ENCODE measurements at places on chromosomes 4 and X.

DNA sequence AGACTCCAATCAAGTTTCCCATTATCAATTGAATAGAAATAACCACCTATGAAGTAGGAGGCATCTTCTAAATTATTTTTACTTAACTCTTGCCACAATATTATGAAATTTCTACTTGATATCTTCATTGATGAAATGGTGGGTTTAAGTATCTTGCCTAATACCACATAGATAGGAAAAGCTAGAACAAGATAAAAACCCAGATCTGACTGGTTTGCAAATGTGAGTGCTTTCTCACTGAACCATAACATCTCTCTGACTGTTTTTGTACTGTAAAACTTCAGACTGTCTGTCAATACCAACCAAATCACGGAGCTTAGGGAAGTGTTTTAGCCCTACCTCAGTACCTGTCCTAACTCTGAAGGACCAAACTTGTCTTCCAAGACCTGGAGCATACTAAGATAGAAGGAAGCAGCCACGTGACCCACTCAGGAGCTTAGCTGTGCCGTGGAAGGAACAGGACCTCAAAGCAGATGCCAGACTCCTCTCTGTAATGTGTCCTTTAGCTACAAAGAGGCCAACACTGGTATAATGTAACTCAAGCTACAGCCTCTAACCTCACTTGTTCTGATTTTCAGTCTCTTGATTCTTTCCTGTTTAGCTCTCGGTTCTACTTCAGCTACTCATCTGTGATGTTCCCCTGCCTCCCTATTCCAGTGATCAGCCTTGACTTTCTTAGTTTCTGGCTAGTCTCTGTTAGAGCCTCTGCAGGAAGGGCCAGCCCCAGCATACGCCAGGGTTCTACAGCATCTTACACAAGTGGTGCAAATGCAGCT lies 84.4 kb downstream of the LRP2BP start:
- peak; percentile 48 for DNase-seq

DNA sequence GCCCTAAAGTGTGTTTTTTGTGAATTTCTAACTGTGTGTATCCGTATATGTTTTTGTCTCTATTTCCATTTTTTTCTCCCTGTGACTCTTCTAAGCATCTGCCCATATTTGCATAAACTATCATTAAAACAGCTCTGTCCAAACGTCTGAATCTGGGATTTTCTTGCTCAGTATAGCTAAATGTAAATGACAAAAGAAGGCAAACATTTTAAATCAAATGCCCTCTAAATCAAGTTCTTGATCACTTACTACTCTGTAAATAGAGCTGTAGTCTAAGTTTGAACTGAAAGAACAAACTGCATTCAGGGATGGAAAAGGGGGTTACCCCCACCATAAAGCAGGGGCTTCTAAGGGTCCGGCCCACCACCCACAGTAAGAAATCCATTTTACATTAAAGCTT lies 432.0 kb upstream of the FAM241A start:
- DNase-seq: no peak

- no peak for DNase-seq
These were observed 48.0 kb downstream of the MAGEA9 start for GRCh38 chrX:149829751-149830191.

GRCh38 chrX:8103655-8104054 lies 67.4 kb downstream of the VCX2 start:
- no peak for DNase-seq

- peak; percentile 7 for DNase-seq
These were observed 27.3 kb upstream of the CRLF2 start for GRCh38 chrX:1239681-1240142.

GRCh38 chr4:152039691-152040090 lies 278.9 kb upstream of the GATB start:
- no peak for DNase-seq

GRCh38 chrX:136250191-136251040 lies 784 bp downstream of the MAP7D3 start:
- no peak for DNase-seq

GRCh38 chr4:139247241-139247640 lies 32.8 kb downstream of the MGARP start:
- DNase-seq: no peak

- DNase-seq: no peak
These were observed 200.4 kb downstream of the PTTG2 start for GRCh38 chr4:38160487-38161207.

- no peak for DNase-seq
These were observed 161.3 kb upstream of the MAMLD1 start for GRCh38 chrX:150201841-150202240.

- DNase-seq: no peak
These were observed 69.1 kb upstream of the FBXW7 start for GRCh38 chr4:152605031-152605430.

GRCh38 chr4:153137677-153138630 lies 66.3 kb upstream of the TRIM2 start:
- DNase-seq: no peak

- DNase-seq: no peak
These were observed 127.0 kb upstream of the FUNDC1 start for GRCh38 chrX:44669626-44670025.

GRCh38 chr4:38666766-38667084 lies 2.7 kb downstream of the KLF3 start:
- DNase-seq: no peak

DNA sequence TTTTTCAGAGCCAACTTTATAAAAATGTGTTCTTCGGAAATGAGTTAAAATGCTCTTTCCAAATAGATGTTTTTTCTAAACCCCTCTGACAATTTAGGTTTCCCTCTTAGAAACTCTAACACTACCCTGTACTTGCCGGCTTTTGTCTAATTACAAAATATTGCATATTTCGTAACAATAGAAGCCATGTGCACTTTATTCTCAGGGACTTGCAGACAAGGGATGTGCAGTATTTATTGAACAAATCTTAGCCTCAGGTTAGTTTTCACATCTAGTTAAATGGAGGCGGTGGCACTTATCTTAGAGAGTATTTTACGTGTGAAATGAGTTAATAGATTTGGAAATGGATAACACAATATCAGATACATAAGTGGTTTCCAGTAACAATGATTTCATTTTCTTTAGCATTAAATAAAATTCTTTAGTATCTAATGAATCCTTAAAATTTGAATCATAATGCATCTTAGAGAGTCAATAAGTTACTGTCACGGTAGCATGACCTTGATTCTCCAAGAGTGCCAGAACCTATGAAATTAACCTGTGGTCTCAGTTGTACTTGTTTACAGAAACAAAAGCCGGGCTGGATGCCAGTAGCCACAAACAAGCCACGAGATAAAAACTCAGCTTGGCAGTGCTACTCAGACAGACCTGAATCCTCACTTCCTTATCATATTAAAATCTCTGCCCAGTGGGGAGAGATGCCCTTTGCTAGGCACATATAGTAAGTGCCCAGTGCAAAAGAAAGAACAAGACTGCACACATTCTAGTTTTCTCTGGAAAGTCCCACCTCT lies 772 bp upstream of the PABPC4L start:
- no peak for DNase-seq

DNA sequence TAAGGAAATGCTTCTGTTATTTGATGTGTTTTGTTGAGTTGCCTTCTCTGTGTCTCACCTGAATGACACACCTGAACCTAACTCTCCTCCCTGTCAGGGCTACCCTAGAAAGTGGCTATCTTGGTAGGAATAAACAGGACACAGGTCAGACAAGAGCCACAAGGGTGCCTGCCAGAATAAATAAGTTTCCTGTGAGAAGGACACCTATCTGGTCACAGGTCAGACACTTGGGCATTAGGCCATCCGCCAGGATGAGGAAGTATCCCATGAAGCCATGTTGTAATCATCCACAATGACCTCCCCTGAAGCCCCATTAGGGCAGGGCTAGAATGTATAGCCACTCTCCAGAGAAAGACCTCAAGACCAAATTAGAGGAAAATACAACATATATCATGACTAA lies 318.8 kb downstream of the ZNF674 start:
- DNase-seq: no peak

DNA sequence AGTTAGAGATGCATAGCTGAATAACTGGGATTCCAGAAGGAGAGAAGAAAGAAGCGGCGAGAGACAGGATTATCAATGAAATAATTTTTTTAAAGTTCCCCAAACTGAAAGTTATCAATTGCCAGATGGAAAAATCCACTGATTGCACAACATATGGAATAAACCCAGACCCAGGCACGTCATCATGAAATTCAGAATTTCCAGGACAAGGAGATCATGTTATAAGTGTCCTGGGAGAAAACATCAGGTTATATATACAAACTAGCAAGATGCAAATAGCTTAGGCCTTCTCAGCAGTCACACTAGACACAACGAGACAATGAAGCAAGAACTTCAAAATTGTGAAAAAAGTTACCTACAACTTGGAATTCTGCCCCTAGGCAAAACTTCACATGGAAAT lies 200.0 kb downstream of the PALLD start:
- DNase-seq: no peak

- DNase-seq: no peak
These were observed 22.1 kb upstream of the SMIM14 start for GRCh38 chr4:39660757-39661156.

GRCh38 chr4:113607998-113608397 lies 153.5 kb downstream of the CAMK2D start:
- no peak for DNase-seq

GRCh38 chr4:170805352-170805751 lies 715.6 kb upstream of the AADAT start:
- no peak for DNase-seq

- peak; percentile 24 for DNase-seq
These were observed 78.2 kb upstream of the TMEM150C start for GRCh38 chr4:82639971-82640370.

GRCh38 chrX:119762718-119763117 lies 4.3 kb downstream of the SOWAHD start:
- DNase-seq: no peak

DNA sequence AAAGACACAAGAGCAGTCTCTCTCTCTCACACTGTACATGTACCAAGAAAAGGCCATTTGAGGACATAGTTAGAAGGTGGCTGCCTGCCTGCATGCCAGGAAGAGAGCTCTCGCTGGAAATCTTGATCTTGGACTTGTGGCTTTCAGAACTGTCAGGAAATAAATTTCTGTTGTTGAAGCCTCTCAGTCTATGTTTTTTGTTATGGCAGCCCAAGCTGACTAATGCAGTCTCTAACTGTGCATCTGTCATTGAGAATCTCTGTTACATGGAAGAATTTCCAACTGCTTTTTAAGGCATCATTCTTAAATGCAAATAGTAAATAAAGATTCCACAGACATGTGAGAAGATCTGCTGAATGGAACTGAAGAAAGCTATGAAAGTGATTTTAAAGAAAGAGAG lies 198.3 kb downstream of the PCDH10 start:
- no peak for DNase-seq

DNA sequence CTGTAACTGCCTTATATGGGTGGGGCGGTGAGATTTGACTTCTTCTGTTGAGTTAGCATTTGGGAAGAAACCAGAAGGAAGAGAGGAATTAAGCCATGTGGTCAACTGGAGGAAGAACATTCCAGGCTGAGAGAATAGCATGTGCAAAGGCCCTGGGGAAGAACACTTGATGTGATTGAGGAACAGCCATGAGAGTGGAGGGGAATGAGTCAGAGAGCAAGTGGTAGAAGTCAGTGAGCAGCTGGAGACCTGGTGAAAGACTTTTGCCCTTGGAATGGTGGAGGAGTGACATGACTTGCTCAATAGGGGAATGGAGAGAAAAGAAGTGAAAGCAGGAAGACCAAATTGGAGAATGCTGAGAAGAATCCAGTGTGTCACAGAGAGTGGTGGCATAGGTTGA lies 327.8 kb upstream of the HAND2 start:
- no peak for DNase-seq

DNA sequence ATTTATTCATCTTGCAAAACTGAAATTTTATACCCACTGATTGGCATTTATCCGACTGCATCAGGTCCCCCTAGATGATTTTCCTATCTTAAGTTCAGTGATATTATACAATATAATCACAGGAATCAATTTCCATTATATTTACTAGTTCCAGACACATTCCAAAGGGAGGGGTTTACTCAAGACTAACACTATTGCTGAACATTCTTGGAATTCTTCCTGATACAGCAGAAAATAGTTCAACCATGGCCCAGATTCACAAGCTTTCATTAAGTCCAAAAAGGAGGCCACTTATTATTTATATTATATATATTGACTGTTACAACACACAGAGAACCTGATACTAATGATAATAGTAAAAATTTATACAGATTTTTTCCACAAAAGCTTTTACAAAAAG lies 2353.6 kb downstream of the PCDH7 start:
- DNase-seq: no peak

- DNase-seq: no peak
These were observed 541.4 kb downstream of the ADGRL3 start for GRCh38 chr4:61741327-61742096.

DNA sequence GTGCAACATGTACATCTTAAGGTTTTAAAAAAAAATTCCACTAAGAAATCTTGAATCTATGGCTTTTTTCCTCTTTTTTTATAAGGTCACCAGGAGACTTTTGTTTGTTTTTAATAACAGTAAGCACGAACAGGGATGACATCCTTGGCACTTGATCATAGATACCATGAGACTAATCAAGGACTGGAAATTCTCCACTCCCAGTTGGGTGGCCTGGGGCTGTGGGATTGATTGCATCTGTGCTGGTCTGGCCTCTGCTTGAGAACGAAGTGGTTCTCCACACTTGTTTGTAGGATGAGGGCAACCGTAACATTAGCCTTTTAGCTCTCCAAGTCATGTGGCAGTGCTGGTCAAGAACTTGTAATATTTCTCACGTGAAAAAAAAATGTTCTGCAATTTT lies 35.4 kb downstream of the SNX25 start:
- DNase-seq: no peak

- peak; percentile 84 for DNase-seq
These were observed 131.9 kb upstream of the SMIM31 start for GRCh38 chr4:164621886-164622521.

DNA sequence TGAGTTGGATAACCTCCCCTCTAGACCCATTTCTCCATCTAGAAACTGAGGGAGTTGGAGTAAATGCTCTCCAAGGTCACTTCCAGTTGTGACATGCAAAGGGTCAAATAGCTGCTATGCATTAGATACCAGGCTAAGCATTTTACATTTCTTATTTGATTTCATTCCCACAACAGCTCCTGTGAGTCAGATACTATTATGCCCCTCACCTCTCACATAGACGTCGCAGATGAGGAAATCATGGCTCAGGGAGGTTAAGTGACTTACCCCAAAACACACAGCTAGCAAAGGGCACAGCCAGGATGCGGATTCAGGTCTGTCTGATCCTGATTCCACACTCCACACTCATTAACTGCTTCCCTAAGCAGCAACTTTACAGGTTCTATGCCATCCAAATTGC lies 57.7 kb downstream of the PRPS1 start:
- no peak for DNase-seq

DNA sequence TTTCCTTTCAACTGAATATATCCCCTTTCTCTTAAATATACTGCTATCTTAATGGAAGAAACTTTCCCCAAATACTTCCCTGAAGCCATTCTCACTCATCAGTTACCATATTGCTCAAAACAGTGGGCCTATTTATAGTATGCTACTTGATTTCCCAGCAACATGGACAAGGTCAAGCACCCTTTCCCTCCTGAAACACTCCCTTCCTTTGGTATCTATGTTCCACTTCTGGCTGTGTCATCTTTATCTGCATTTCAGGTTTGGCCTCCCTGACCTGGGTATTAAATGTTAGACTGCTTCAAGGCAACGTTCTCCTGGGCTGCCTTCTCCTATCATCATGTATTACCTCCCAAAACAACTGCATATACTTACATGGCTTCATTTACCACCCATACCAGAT lies 101.3 kb downstream of the ZAR1 start:
- no peak for DNase-seq

Measured in thyroid gland (tissue), 4 donors.